Posterior cingulate gyrus (tissue), 11 donors: ENCODE measurements at places on chromosomes 13 and 19.

GRCh38 chr13:49986471-49986870 is 10.4 kb upstream of the TRIM13 start:
- DNase-seq: no peak

DNA sequence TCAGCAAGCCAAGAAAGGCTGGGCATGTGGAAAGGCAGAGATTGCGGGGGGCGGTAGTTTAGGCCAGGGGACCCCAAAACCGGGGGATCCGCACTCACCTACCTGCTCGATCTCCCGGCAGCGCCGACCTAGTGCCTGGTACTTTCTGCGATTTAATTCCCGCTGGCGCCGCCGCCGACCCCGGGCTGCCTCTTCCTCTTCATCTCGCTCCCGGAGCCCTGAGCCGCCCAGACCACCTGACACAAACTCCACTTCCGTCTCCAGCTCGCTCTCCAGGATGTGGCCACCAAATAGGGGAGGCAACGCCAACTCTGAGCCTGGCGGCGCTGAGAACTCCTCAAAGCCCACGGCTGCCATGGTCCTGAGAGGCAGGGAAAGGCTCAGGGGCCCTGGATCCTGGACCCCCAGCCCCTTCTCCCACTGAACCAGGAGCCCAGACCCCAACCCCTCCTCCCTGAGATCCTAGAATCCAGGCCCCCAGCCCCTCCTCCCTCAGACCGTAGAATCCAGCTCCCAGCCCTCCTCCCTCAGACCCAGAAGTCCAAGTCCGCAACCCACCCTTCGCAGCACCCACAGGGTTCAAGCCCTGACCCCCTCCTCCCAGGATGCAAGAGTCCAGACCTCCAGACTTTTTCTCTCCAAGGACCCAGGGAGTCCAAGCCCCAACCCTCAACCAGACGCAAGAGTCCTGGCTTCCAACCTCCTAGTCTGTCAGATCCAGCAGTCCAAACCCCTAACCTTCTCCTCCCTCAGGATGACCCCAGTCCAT is 933 bp downstream of the TFPT start:
- DNase-seq: peak; percentile 33

DNA sequence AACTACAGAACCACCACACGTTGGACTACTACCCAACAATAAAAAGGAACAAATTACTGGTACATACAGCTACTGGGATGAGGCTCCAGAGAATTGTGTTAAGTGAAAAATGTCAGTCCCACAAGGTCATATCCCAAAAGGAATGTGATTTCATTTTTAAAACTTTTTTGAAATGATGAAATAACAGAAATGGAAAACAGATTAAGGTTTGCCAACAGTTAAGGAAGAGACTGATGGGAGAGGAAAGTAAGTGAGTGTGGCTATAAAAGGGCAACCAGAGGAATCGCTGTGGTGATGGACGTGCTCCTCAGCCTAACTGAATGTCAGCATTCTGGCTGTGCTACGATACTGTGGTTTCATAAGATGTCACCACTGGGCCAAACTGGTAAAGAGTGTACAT is 512.8 kb downstream of the UQCRFS1 start:
- no peak for DNase-seq

DNA sequence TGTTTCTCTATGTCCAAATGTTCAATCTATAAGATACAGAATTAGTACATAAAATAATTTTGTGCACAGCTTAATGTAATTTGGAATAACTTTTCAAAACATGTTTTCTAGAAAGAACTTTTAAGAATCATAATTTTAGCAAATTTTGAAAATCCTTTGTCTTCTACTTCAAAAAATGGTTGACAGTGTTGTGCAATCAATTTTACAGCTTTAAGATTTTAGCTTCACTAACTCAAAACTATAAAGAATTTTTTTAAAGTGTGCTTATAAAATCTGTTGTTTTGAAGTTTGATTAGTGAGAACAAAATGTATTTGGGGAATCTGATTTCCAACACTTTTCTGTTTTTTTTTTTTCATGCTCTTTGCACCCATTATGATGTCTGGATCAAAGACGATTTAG is 12.7 kb upstream of the SPACA6 start:
- DNase-seq: no peak

DNA sequence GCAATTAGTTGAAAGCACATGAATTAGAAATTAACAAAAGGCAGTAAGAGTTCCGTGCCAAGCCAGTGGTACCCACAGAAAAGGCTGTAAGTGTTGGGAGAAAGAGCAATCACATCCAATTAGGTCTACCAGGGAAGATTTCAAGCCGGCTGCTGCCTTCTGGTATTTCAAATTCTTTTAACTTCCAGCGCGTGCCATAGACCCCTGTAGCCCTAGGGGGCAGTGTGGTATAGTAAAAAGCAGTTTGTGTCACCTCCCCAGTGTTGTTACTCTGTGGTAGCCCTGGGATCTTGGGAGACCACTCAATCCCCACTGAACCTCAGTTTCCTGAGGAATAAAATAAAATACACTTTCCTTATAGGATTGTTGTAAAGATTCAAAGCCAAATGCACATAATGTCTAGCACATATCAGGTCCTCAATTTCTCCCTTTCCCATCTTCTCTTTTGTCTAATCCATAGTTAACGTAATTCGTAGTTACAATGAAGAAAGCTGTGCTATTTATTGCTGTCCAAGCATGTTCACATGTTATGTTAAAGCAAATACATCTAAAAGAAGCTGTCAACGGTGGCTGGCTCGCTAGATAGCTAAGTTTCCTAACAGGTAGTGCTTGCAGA is 230.2 kb downstream of the TDRD3 start:
- DNase-seq: no peak

DNA sequence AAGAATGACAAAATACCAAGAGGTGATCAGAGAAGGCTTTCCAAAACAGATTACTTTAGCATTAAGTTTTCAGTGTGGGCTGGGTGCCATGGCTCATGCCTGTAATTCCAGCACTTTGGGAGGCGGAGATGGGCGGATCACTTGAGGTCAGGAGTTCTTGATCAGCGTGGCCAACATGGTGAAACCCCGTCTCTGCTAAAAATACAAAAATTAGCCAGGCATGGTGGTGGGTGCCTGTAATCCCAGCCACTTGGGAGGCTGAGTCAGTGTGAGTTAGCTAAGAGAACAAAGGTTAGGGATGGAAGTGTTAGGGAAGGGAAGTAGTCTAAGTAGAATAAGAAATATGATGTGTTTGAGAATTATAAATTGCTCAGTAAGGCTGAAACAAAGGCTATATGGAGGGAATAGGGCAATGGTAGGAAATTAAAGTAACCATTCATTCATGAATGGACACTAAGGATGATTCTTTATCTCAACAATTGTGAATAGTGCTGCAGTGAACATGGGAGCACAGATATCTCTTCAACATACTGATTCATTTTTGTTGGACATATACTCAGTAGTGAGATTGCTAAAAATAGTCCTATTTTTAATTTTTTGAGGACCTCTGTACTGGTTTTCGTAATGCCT is 3.9 kb upstream of the RCBTB2 start:
- no peak for DNase-seq

GRCh38 chr13:107650081-107650701 is 565.1 kb downstream of the LIG4 start:
- DNase-seq: peak; percentile 70

- no peak for DNase-seq
Measured at GRCh38 chr19:43789029-43789428, 8.3 kb upstream of the KCNN4 start.

- DNase-seq: no peak
Measured at GRCh38 chr19:13460045-13460444, 46.2 kb downstream of the CACNA1A start.

GRCh38 chr13:109787135-109787954 is 962 bp upstream of the IRS2 start:
- peak; percentile 42 for DNase-seq

GRCh38 chr13:108993346-108993745 is 363.9 kb downstream of the MYO16 start:
- no peak for DNase-seq

GRCh38 chr13:95185851-95186250 is 115.4 kb downstream of the ABCC4 start:
- DNase-seq: no peak

DNA sequence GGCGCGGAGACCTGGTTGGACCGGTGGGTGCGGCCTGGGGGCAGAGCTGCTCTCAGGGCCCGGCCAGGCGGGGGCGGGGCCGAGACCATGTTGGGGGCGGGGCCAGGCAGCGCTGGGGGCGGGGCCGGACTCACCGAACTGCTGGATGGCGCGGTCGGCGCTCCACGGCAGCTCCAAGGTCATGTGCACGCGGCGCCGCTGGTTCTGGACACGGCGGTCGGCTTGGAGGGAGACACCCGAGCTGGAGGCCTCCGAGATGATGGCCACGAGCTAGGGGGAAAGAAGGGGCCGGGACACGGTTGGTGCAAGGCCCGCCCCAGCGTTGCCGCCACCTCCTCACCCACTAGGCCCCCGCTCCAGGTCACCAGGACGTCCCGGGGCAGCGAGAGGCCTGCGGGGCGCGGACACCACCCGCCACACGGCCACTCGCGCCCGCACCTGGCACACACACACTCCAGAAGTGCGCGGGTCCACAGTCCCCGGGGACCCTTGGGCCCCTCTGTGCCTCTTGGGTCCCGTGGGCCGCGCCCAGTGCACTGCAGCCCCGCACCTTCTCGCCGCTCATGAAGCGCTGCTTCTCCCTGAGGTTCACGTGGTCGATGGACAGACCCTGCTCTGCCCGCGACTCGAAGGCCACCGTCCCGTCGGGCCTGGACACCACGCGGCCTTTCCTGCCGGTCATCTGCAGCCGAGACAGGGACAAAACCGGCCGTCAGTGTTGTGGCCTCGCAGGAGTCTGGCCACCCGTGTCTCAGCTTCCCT is 8.7 kb downstream of the GPX4 start:
- no peak for DNase-seq

- DNase-seq: no peak
Measured at GRCh38 chr19:10419646-10420443, 493 bp upstream of the PDE4A start.

GRCh38 chr13:33845572-33846302 is 27.8 kb downstream of the RFC3 start:
- DNase-seq: no peak

DNA sequence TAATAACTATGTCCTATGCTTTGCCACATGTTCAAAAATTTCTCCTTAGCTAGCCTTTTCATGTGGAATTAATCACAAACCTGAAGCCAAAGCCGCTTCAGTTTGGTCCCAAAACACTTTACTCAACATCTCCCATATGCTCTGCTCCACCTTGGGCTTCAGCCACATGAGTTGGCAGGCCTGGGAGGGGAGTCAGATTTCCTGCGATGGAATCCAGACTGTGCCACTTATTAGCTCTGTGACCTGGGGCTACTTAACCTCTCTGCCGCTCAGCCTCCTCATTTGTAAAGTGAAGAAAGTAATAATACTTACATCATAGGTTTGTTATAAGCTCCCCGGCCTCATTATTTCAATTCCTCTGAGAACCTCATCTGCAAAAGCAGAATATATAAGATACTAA is 272.0 kb downstream of the LMO7 start:
- no peak for DNase-seq

- DNase-seq: no peak
Measured at GRCh38 chr19:51135004-51135403, 7.1 kb upstream of the SIGLEC7 start.
